Activated CD4-positive, CD25-positive, alpha-beta regulatory T cell treated with anti-CD3 and anti-CD28 coated beads, Interleukin-2, amount 50 U/mL, for 24 hours (primary cell): ENCODE measurements at places on chromosomes 4 and X.

GRCh38 chrX:24748196-24748595, 54.5 kb downstream of the POLA1 start:
- ATAC-seq = no peak

DNA sequence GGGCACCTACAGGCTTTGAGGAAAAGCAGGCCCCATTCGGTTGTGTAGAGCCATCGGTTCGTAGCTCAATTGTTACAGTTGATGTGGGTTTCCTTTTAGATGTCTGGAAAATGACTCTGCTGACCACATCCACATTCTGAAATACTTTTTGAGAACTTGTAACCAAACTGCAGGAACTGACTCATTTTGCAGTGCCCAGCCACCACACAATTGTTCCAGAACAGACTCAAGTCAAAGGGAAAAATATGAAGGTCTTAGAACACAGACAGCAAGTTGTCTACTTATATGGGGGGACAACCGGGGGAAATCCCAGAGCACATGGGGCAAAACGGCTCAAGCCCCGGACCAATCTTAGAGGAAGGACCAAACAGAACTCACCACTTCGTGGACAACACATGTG, 557.6 kb upstream of the DIPK2B start:
- peak; percentile 57 for ATAC-seq

DNA sequence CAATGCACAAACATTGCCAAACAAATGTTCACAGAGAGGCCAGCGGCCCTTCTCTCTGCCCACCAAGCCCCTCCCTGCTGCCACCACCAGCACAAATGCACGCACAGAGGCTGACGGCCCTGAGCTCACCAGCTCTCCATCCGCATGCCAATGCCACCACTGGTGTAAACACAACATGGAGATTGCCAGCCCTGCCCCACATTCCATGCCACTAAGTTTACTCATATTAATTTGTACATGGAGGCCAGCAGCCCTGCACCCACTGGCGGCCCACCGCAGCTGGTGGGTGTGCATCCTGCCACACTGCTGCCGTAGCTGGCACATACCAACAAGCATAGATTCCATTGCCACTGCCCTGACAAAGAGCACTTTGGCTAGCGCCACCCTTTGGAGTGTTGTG, 124.0 kb downstream of the CYLC1 start:
- ATAC-seq = no peak

GRCh38 chr4:27040356-27040755, 179.7 kb downstream of the STIM2 start:
- no peak for ATAC-seq

DNA sequence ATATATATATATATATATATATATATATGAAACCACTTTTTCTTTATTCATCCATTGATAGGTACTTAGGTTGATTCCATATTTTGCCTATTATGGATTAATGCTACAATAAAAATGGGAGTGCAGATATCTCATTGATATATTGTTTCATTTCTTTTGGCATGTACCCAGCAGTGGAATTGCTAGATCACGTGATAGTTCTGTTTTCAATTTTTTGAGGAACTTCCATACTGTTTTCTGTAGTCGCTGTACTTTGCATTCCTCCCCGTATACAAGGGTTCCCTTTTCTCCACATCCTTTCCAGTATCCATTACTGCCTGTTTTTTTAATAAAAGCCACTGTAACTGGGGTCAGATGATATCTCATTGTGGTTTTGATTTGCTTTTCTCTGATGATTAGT, 124.6 kb downstream of the GABRB1 start:
- ATAC-seq = no peak

GRCh38 chr4:76028350-76028765, 5.1 kb upstream of the CXCL10 start:
- ATAC-seq = peak; percentile 33

DNA sequence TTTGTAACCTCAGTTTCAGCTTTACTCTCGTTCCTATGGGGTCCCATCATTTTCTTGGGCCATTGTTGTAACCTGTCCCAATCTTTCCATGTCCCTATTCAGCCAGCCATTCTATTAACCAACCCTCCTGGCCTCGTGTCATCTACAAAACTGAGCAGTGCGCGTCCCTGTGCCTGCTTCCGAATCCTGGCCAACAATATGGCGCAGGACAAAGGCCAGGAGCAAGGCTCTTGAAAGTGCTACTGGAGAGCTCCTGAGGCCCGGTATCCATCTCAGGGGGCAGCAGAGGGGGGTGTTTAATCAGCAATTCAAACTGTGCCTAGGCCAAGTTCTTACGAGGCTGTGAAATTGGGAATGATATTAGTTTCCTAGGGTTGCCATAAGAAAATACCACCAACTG, 41.2 kb upstream of the APLN start:
- ATAC-seq = no peak

GRCh38 chr4:71133491-71133890, 140.0 kb downstream of the DCK start:
- no peak for ATAC-seq

- ATAC-seq = no peak
Measured at GRCh38 chr4:153710681-153711080, 26.6 kb downstream of the TLR2 start.

- ATAC-seq = no peak
Measured at GRCh38 chr4:20603671-20604313, 96.5 kb upstream of the PACRGL start.
